Activated CD4-positive, alpha-beta T cell treated with anti-CD3 and anti-CD28 coated beads for 36 hours (primary cell): ENCODE measurements at places on chromosomes 5 and 9. TPM values are rescaled to one million over a fixed set of nuclear protein-coding genes. Genes with fewer than 3 reads are reported as not detected.
A peak's percentile ranks its signal among the peaks of the same experiment; 100 is the strongest.

- DNase-seq: no peak
Measured at GRCh38 chr5:110288766-110289511, 437.5 kb downstream of the TMEM232 start.

DNA sequence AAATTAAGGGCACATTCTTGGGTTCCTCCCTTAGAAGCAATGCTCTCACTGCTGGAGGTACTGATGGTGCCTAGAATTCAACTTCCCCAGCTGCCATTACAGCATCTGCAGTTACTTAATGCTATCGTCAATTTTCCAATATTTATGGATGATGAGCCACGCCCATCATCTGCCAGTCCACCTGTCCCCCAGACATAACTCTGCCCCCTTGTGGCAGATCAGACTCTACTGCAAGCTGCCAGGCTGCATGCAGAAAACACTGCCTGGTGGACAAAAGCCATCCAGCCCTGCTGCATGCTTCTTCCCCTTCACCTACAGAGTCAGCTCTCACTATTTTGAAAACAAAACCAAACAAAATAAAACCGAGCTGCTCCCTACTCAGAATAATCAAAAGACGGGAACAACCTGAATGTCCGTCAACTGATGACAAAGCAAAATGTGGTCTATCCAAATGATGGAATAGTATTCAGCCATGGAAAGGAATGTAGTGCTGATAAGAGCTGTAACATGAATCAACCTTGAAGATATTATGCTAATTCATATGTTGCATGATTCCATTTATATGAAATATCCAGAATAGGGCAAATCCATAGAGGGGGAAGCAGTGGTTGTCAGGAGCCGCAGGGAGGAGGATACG lies 66.4 kb downstream of the RETREG1 start:
- DNase-seq: peak; percentile 63

DNA sequence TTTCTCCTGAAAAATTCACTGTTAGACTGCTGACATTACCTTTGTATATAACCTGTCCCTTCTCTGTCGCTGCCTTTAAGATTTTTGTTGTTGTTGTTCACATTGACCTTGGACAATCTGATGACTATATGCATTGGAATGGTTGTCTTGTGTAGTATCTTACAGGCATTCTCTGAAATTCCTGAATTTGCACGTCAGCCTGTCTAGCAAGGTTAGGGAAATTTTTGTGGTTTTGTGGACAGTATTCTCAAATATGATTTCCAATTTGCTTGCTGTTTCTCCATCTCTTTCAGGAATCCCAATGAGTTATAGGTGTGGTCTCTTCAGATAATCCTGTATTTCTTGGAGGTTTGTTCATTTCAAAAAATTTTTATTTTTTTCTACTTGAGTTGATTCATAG lies 140.8 kb downstream of the PRR16 start:
- DNase-seq: no peak

- DNase-seq: no peak
Measured at GRCh38 chr9:72618811-72619210, 97.4 kb downstream of the TMC1 start.

DNA sequence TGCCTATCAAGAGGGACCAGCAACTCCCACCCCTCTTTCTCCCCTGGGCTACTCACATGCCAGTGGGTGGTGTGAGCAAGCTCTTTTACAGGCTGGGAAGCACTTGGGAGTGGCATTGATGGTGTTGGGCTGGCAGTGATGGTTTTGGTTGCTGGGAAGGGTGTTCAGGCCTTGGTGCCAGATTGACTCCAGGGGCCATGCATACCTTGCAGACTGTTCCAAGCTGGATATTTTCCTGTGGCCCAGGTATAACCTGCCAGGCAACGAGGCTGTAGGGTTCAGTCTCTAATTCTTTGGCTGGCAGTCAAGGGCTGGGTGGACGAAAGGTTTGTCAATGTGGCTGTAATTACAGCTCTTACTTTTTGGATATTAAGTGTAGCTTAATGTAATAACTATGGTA lies 177.3 kb downstream of the MACROH2A1 start:
- no peak for DNase-seq

DNA sequence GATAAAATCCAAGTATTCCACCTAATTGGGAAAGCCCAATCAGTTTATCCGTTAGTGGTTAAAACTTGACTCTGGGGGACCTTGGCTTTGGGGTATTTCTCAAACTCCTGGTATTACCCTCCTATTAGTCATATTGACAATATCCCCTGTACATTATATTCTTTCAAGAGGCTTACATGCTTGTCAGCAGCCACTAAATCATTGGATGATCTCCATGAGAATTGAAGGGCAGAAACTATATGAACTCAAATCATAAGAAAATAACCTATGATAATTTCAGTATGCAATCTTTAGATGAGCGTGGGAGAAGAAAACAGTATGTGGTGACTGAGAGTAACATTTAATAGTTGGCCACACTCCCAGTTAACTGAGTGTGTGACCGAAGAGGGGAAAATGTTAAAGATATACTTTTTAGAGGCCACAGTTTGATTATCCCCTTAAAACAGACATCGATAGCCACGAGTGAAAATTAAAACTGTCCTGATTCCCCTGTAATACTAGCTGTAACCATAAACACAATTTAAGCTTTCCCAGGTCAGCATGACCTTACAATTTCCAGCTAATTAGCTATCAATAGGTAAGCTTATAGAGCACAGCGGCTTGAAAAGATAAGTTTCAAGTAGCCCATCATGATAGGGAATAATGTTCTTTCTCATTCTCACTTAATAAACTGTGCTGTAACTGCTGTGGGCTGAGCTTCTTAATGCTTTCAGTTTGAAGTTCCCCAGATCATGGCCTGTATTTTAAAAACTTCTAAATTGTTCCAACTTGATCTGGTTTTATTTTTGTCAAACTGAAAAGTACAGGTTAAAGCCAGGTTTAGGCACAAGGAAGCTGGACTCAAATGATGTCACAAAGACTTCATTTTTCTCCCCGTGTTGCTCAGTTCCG lies 58.6 kb downstream of the PUM3 start:
- no peak for DNase-seq

DNA sequence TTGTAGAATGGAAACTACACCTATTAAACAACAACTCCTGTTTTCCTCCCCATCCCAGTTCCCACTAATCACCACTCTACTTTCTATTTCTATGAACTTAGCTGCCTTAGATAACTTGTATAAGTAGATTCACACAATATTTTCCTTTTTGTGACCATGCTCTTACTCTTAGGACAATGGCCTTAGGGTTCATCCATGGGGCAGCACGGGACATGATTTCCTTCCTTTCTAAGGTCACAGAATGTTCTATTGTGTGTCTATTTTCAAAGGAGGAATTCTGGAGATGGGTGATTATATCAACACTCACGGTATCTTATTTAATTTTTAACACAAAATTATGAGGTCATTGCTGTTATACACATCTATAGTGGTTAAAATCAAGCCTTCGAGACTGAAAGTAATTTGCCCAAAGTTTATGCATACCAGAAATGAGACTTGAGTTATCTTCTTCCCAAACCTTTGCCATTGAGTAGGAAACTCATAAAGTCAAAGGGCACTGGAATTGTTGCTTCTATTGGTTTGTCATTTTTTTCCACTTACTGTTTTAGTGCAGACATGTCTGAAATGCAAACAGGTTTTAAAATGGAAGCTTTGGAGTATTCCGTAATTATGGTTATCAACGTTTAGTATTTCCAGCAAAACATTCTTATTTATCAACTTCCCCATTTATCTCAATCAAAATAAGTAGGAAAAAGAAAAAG lies 23.6 kb downstream of the CTSL start:
- no peak for DNase-seq

- no peak for DNase-seq
Measured at GRCh38 chr9:125608489-125609224, 98.4 kb downstream of the MAPKAP1 start.

GRCh38 chr9:33894316-33894715 lies 77.4 kb downstream of the UBE2R2 start:
- DNase-seq: no peak

GRCh38 chr5:36561601-36562000 lies 44.8 kb upstream of the SLC1A3 start:
- no peak for DNase-seq

GRCh38 chr9:76808636-76809035 lies 44.4 kb downstream of the PCA3 start:
- no peak for DNase-seq

DNA sequence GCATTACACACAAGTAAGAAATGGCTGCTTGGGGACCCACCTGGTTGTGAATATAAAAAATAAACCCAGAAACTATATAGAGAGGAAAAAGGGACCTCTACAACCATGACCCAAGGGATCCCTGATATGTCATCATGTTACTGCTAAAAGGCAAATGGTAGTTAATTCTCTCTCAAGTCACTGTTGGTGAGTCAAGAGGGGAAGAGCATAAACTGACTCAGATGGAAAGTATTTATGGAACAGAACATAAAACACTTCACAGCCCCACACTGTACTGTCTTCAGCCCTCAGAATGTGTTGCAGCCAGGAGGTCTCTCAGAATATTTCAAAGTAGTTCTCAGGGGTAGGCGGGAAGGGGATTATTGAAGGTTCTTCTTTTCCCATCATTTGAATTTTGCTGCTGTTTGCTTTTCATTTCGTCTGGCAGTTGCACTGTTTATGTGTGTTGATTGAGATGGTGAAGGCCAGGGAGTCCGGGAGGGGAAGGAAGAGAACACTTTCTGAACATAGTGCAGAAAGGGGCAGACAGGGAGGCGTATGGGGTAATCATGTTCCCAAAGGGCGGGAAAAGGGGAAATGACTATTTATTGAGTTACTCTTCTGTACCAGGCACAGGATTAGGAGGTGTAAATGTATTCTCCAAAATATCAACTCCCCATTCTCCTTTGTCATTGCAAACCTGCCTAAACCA lies 85.5 kb downstream of the TEK start:
- no peak for DNase-seq

DNA sequence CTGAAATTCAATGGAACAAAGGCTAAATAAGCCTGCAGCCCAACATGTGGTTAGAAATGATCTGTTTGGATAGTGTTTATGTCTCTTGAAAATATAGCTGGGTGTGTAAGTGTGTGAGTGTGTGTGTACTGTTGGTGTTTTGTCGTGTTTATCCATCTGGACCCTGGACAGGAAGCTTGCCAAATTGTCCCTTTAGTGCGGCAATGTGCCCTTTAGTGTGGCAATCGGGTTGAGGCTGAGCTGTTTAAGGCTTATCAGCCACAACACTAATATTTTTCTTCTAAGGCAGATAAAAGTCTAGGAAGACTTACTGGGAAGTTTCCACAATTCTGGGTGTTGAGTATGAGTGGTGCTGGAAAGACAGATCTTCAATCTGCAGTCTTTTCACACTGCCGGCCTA lies 180.2 kb downstream of the YTHDC2 start:
- no peak for DNase-seq

DNA sequence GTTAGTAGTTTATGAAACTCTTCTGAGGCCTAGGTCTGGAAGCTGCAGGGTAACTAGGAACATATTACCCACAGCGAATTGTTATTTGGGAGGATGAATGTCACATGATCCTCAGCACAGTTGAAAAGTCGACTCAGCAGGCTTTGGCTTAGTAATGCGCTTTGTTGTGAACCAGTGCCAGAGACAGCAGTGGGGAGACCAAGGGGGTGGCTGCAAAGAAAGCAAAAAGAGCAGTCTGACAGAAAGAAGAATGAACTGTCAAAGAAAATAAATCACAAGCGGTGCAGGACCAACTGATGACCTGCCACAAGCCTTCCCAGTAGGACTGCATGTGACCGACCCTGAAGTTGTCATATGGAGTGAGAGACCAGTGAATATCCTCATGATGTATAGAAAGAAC lies 170.0 kb downstream of the CCDC171 start:
- DNase-seq: no peak

- DNase-seq: no peak
Measured at GRCh38 chr9:81581986-81582385, 107.4 kb downstream of the TLE1 start.

DNA sequence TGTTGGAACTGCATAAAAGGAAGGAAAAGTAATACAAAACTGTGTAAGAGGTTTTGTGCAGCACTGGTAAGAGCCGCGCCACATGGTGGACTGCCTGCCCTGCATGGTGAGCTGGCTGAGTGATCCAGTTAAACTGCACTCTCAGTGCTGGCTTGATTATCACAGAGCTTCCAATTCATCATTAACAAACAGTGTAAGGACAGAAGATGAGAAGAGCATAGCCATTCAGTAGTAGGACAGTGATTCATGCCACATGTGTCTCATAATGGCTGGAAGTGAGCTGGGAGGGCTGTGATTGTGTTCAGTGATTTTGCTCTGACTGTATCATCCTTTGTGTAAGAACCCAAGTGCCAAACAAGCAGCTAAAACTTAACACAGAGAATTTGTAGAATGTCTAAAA lies 14.1 kb downstream of the ASPN start:
- DNase-seq: no peak

DNA sequence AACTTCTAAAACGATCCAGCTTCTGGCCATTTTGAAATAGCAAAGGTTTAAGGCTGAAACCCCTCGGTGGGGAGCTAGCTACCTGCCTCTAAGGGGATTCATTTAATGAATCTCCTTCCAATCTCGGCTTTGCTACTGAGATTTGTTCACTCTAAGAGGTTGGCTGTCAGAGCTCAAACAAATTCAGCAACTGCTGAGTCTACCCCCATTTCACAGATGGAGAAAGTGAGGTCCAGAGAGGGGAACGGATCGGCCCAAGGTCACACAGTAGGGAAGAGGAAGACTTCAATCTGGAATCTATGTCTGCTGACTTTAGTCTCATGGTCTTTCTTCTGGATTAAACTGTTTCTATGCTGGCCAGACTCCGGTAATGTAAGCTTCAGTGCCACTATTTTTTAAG lies 3.0 kb downstream of the CORO2A start:
- DNase-seq: no peak

GRCh38 chr5:170332058-170332457 lies 34.5 kb upstream of the LCP2 start:
- no peak for DNase-seq

- DNase-seq: no peak
Measured at GRCh38 chr5:174617910-174618309, 106.5 kb upstream of the MSX2 start.

DNA sequence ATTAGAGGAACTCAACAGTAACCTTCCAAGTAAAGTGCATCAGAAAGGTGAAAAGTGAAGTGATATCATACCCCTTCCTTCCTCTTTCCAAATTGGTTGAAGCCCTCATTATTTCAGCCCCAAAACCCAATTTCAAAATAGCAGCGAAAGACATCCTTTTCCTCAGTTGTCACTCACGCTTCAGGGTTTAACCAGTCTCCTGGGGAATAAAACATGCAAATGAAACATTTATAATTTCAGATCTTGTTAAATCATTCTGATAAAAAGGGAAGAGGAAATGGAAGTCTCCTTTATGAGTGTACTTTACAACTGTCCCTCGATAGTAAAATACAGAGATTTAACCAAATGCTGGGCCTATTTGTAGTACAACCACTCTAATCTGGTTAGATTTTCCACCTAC lies 22.5 kb downstream of the TRPM6 start:
- no peak for DNase-seq

Gene RFESD
- total RNA-seq: 9.2 TPM

Gene FBP2
- not detected for total RNA-seq

Gene PAEP
- total RNA-seq: not detected

Gene CDKN2A
- 0.86 TPM for total RNA-seq

Gene GNA14
- 0.54 TPM for total RNA-seq

Gene TRIM23
- total RNA-seq: 6.0 TPM

Gene ESM1
- total RNA-seq: not detected

Gene PLEKHG4B
- 0.23 TPM for total RNA-seq

Gene ACSL6
- total RNA-seq: 3.1 TPM

Gene ANKRD33B
- total RNA-seq: 4.6 TPM

Gene GRIN3A
- total RNA-seq: not detected
